Activated CD8-positive, alpha-beta T cell treated with anti-CD3 and anti-CD28 coated beads, Interleukin-2, amount 10 ng/mL, durations not matched to agents 7 days and 5 days (primary cell): ENCODE measurements at places on chromosomes 1 and 21.

GRCh38 chr1:241870336-241870735 is 22.3 kb downstream of the EXO1 start:
- DNase-seq = no peak

DNA sequence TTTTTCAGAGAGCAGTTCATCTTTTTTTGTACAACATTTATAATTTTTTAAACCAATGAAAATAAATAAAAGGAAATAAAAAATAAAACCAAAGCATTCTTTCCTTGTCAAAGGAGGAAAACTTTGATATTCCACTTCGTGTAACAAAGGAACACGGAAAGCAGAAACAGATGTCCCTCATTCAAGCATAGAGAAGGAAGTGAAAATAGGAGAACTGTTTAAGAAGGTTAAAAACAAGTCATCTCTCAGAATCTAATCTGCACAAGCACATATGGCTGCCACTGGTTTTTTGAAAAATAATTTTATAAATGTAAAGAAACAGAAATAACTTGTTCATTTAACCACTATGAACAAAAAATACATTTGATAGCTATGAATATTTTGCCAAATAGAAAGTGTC is 35.9 kb upstream of the ZNF644 start:
- DNase-seq = no peak

GRCh38 chr1:47189844-47190508 is at the start of gene PDZK1IP1:
PDZK1IP1 (minus strand) TSS chr1:47190036; CDS start chr1:47189932, 104 bp downstream.
- DNase-seq = no peak

DNA sequence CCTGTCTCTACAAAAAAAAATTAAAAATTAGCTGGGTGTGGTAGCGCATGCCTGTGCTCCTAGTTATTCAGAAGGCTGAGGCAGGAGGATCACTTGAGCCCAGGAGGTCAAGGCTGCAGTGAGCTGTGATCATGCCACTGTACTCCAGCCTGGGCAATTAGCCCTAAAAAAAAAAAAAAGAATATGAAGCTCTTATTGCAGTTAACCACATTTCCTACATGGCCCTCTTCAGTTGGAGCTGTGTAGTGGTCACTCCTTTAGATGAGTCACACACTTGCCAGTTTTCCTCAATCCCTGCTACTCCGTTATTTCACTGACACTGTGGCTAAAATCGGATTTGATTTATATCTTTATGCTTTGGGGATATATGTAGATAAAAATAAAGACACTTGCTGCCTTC is 11.8 kb downstream of the NFYC start:
- no peak for DNase-seq

DNA sequence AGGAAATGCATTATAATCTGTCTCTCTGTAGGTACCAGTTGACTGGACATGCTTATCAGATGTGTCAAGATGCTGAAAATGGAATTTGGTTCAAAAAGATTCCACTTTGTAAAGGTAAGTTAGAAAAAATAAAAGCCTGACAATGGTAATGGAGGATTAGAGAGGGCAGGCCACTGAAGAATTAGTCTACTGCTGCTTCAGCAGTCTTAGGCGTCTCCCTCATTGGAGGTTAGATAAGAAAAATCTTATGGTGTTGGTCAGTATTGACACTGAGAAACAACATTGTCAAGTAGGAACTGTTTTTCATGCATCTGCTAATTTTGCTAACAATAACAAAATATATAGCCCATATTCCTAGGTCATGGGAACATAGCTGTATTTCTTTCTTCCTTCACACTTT is 20.1 kb downstream of the CR2 start:
- no peak for DNase-seq

DNA sequence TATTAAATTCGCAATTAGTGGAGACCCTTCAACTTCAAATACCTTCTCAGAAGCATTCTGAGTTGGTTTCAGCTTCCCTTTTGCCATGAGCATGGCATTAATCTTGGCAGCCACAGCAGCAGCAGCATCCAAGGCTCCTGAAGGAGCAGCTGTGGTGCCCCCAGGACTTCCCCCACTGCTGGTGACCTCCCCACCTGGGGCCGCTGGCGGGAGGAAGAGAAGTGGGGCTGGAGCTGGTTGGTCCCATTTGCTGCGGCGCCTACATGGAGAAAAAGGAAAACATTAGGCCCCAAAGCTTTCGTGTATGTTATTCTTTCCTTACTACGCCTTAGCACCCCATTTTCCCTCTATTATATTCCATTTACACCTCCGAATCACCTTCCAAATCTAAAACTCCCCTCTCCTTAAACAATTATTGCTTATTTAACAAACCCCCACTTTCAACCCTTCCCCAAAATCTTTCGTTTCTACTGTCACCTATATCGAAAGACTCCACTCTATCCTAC is 569 bp downstream of the KHDC4 start:
- DNase-seq = no peak

- no peak for DNase-seq
Measured at GRCh38 chr1:53324321-53324720, 3.5 kb downstream of the LRP8 start.

GRCh38 chr1:247914941-247915662 is 5.0 kb upstream of the OR2T8 start:
- DNase-seq = no peak

DNA sequence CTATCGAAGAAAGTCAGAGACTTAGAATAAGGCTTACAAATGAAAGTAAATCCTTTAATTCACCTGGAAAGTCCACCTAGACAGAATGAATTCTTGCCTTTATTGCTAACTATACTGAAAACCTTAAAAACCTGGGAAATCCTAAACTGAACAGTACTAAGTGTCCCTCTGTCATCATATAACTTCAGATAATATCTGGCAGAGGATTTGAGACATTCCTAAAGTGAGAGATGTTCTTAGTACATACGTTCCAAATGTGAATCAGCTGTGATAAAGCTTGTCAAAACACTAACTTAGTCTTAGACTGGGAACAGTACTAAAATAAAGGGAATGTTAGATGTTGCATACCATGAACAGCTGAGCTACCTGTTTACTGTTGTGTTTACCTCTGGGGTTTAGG is 121.7 kb downstream of the TNFSF18 start:
- DNase-seq = no peak
